Fibroblast of the aortic adventitia (primary cell): ENCODE measurements at places on chromosomes 1 and 21. TPM values are rescaled to one million over a fixed set of nuclear protein-coding genes. Genes with fewer than 3 reads are reported as not detected.
A peak's percentile ranks its signal among the peaks of the same experiment; 100 is the strongest.

The SYT11 gene
- 19.5 and 48.6 TPM in 2 replicates for total RNA-seq

The KRTAP13-2 gene
- not detected in 2 replicates for total RNA-seq

DNA sequence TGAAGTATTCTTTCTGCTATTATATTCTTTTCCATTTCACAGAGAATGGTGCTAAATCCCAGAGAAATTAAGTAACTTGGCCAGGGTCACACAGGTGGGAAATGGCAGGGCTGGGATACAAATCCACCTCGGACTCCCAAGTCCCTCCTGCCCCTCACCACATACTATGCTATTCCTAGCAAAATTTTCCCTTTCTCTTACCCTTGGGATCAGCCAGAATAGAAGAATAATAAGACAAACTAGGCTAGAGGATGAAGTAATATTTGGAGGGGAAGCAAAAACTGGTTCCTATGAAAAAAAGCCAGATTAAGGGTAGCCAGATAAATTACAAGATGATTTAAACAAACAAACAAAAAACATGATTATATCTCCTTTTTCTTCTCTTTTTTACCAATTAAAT is 62.5 kb downstream of the TGFB2 start:
- DNase-seq, result no peak

The DYNLT5 gene
- total RNA-seq, result 1.4 TPM in 1 of 2 replicates, not detected in the other

The HES3 gene
- not detected in 2 replicates for total RNA-seq

DNA sequence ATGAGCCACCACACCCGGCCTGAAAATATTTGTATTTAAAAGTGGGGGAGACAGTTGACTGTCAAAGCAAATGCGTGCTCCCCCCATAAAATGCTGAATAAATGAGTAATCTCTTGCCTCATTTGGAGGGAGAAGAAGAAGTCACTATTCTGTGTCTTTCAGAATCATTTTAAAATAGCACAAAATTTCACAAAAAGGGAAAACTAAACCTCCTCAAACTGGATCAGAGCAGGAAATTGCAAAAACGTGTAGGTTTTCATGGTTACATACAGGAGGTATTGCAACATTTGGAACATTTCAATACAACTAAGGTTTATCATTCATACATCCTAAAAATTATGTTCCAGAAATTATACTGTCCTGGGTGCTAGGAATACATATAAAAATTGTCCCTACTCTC is 13.6 kb downstream of the MTF1 start:
- DNase-seq, result no peak

The KHDC4 gene
- 11.3 and 31.0 TPM in 2 replicates for total RNA-seq

DNA sequence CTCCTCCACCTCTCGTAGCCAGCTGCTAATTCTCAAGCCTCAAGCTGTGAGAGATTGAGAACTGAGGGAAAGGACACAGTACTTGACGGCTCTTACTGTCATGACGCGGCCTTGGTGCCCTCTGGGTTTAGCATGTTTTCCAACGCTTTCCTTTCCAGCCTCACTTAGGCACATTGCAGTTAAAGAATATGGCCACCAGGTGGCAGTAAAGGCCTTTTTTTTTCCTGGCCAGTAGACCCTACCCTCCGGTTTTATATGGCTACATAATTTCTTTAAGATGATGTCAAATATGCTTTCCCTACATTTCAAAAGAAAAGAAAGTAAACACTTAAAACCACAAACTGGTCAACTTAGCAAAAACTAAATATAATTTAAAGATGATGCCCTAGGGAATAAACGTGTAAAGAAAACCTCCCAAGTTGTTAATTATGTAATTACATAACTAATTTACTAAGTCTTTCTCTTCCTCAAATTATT is 56.8 kb upstream of the PRDX6 start:
- peak; percentile 88 for DNase-seq

- DNase-seq, result peak; percentile 96
Observed at GRCh38 chr1:172917972-172918371, 132.8 kb downstream of the TNFSF18 start.

- DNase-seq, result no peak
Observed at GRCh38 chr1:225885336-225885735, 3.2 kb upstream of the TMEM63A start.

- DNase-seq, result peak; percentile 3
Observed at GRCh38 chr21:34335316-34335715, 28.5 kb upstream of the KCNE2 start.

The SEMA4A gene
- total RNA-seq, result 1.4 and 3.2 TPM in 2 replicates

The CRABP2 gene
- total RNA-seq, result 62.7 and 68.9 TPM in 2 replicates

DNA sequence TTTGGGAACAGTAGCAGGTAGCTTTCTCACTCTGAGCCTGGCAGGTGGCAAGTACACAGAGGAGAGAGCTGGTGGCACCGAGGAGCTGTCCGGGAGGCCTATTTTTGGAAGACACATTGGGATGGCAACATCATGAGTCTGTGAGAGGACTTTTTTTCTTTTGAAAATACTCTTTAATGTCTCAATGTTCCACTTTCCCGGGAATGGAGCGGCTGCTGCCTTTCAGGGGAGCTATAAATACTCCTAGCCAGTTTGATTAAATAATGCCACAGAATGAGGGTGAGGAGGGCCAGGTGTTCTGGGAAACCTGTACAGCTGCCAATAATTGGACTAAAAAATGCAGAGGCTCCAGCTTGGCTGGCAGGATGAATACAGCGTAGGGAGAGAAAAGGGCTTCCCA is 93.3 kb upstream of the COG2 start:
- no peak for DNase-seq

GRCh38 chr21:17101696-17102095 is 411.1 kb upstream of the CXADR start:
- no peak for DNase-seq

DNA sequence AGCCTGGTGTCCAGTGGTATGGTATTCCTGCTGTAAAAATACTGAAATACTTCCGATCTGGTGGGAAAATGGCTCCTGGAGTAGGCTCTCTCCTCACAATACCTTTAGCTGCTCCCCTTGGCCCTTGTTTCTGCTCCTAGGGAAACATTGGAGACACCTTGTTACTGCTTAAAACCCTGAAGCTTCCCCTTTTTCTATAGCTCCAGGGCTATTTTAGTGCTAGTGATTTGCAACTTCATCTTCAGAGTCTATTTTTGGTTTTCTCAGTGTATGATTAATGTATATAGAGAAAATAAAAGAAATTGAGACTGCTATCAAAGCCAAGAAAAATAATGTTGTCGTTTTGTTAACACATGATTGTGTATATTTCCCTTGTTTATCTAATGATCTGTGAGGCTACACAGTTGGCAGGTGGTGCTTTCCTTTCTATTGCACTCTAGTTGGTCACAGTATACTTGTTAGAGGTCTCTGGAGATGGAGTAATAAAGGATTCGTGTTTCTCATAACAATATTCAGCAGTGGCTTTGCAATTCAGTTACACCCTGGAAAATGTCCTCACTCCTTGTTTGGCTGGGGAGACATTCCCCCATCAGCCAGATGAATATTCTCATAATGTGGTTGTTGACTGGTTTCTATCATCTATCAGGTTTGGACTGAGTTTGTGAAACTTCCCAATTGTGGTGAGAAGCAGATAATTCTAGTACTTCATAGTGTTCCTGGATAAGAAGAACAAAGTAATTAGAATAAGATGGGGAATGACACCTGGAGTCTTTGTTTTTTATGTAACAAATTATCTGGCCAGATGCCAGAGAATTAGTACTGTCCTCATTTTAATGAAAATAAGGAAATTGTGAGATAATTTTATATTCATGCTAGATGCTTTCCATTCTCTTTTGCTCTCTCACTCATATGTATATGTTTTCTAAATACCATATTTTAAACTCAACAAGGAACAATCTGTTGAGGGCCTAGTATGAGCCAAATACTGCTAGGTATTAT is 44.8 kb upstream of the CACYBP start:
- no peak for DNase-seq

- DNase-seq, result no peak
Observed at GRCh38 chr1:215888159-215888558, 321.1 kb downstream of the KCTD3 start.

- DNase-seq, result no peak
Observed at GRCh38 chr21:34906401-34906800, 142.7 kb downstream of the RUNX1 start.

DNA sequence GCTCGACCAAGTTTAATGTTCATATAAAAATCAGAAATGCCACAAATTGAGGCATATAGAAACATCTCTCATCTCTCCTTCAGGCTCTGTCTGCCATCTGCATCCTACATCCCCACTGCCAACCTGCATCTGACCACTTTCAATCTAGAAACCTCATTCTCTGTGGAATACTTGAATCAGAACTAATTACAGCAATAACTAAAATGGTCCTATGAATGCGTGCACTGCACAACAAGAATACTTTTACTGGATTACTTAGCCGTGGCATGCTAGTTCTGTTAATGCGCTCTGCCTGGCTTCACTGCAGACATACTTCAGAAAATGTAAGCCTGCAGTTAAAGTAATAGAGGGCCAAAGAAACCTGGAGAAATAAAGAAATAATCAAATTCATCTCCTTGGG is 89.8 kb upstream of the NR5A2 start:
- DNase-seq, result no peak

GRCh38 chr1:88774151-88774556 is 90.1 kb downstream of the PKN2 start:
- DNase-seq, result no peak

DNA sequence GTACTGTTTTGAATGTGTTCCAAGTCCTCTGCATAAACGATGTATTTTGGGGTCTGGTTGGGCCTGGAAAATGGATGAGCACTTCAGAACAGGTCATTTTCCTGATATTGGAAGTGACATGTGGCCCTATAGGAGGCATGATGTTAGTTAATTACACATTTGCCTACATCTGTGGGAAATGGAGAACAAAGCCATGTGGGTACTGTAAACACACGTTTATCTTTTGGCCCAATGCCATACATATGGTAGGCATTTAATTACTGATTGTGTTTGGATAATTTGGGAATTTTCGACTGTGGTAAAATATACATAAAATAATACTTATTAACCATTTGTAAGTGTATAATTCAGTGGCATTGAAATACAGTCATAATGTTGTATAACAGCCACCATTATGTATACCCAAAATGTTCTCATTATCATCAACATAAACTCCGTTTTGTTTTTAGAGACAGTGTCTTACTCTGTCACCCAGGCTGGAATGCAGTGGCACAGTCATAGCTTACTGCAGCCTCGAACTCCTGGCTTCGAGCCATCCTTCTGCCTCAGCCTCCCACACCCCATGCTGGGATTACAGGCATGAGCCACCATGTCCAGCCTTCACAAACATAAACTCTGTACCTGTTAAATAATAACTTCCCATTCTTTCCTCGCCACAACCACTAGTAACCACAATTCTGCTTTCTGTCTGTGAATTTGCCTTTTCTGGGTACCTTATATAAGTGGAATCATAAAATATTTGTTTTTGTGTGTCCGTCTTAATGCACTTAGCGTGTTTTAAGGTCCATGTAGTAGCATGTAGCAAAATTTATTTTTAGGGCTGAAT is 11.9 kb upstream of the RNPEP start:
- DNase-seq, result no peak

DNA sequence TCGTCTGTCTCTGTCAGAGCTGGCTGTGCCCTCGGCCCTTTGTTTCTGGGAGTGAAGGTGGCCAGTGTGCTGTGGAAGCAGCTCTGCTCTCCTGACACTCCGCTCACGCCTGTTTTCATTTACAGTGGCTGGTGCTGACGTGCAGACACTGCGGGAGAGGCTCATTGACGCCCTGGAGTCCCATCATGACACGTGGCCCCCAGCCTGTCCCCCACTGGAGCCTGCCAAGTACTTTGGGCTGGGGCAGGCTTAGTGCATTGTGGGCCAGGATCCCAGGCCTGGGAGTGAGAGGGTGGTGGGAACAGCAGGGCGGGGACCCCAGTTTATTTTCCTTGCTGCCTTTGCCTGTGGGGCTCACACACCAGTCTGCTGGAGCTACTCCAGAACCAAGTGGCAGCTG is 21.1 kb downstream of the QSOX1 start:
- DNase-seq, result no peak

DNA sequence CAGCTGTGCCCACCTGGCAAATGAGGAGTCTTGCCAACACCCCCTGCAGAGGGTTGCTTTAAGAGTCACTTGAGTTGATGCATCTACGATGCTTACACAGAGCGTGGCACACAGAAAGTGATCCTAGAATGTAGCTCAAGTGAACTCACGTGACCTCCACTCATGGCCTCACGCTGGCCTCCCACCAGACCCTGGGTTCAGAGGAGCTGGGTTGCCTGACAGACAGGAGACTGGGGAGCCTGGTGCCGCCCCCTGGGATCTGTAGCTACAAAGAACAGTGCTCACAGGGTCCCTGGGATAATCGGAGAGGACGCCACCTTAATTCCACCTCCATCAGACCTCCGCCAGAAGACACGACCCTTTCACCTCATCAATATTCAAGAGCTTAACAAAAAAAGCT is 81.4 kb upstream of the CASZ1 start:
- no peak for DNase-seq

The MAGI3 gene
- 8.3 and 16.1 TPM in 2 replicates for total RNA-seq

GRCh38 chr1:42947965-42948732 is 10.5 kb downstream of the SLC2A1 start:
- no peak for DNase-seq

The ASTN1 gene
- under 0.01 and 0.16 TPM in 2 replicates for total RNA-seq

GRCh38 chr1:75725861-75726361 is 1.4 kb downstream of the ACADM start:
- DNase-seq, result no peak

DNA sequence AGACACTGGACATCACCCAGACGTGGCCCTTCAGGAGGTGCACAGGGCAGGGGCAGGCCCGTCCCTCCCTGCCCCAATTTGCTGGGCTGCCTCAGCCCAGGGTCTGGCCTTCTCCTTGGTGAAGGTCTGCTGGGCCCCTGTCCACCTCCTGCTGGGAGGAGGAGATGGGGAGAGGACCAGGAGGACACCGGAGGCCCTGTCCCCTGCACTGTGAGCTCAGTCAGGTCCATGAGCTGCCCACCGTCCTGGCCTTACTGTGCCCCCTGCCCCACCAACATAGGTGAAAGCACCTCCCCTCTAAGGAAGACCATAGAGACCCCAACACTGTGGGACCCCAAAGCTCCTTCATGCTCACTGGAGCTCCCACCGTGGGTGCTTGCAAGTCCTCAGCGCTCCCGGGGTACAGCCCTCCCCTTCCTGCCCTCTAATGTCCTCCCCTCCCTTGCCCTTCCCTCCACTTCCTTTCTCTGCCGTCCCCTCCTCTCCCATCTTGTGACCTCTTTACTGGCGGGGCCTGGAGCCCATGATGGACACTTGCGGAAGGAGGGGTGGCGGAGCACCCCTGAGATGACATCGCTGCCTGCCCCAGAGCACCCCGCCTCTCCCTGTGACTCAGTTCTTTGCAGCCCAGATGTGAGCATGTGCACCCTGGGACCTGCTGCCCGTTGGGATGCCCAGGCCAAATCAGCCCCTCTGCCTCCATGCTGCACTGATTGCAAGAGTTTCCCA is 4.6 kb downstream of the LRRC3 start:
- DNase-seq, result no peak

The PLPP3 gene
- 45.7 and 270 TPM in 2 replicates for total RNA-seq

The FNDC5 gene
- 0.41 and 0.99 TPM in 2 replicates for total RNA-seq

GRCh38 chr21:25456672-25457071 is 150.6 kb downstream of the MRPL39 start:
- no peak for DNase-seq

GRCh38 chr1:216055004-216055403 is 368.2 kb downstream of the USH2A start:
- no peak for DNase-seq

- peak; percentile 40 for DNase-seq
Observed at GRCh38 chr1:206770531-206771337, at the start of gene IL19. IL19 (plus strand) TSS chr1:206770773; CDS start chr1:206836663, 65,890 bp downstream.
